Omental fat pad (tissue), 4 donors: ENCODE measurements at places on chromosomes 6 and 20.

DNA sequence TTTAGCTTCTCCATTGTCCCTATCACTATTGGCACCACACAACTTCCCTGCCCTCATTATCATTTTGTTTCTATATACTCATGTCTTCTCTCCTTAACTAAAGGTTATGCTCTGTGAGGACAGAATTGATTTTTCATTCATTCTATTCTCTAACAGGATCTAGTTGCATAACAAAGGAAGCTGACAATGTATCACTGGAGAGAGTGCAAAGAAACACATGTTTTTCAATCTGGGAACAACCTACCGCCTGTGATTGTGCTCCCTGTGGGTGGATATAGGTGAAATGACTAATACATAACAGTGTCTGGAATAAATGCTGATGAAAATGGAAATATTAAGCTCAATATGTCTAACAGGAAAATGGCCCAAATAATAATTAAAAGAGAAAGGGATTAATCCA lies 56.6 kb downstream of the COL12A1 start:
- no peak for DNase-seq

DNA sequence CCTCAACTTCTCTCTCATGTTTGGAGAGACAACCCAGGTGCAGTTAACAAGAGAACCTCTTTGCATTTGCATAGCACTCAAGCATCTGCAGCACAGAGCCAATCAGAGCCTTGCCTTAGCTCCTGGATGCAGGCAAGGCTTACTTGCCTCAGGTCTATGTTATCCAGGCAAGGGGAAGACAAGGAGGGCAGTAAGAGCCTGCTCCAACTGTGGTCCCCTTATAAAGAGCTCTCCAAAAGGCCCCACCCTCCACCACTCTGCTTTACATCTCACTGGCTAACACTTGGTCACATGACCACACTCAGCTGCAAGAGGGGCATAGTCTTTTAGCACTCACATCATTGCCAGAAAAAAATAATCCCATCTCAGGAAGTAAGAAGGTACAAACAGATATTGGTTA lies 540.0 kb downstream of the PTPRT start:
- no peak for DNase-seq

DNA sequence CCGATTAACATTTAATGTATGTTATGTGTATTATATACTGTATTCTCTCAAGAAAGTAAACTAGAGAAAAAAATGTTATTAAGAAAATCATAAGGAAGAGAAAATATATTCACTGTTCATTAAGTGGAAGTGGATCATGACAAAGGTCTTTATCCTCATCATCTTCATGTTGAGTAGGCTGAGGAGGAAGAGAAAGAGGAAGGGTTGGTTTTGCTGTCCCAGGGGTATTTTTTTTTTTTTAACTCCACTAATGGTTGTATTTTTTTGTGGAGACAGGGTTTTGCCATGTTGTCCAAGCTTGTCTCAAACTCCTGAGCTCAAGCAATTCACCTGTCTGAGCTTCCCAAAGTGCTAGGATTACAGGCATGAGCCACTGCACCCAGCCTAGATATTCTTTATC lies 11.0 kb downstream of the ECT2L start:
- DNase-seq, result no peak

DNA sequence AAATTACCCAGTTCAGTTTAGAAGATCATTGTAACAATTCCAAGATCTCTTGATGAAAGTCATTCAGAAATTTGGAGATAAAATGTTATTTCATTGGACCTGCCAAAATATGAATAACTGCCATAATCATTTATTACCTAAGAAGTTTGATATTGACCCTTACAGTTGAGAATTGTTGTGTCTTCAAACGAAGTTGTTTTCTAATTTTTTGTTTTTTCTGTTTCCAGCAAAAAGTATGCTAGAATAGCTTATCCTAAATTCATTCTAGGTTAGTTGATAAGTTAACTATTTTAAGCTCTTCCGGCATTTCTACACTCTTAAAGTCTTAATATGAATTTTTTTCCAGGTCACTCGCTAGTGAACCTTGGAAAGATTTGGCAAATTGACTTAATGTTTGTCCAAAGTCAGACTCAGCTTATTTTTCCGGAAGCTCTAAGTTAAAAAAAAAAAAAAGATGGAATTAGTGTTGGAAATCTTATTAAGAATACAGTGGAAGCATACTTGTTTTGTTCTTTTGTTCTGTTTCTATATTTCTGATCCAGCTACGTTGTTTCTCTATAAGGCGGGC lies 28.9 kb downstream of the CYP24A1 start:
- DNase-seq, result no peak

GRCh38 chr20:33463332-33464101 lies 20.0 kb upstream of the SNTA1 start:
- DNase-seq, result no peak

DNA sequence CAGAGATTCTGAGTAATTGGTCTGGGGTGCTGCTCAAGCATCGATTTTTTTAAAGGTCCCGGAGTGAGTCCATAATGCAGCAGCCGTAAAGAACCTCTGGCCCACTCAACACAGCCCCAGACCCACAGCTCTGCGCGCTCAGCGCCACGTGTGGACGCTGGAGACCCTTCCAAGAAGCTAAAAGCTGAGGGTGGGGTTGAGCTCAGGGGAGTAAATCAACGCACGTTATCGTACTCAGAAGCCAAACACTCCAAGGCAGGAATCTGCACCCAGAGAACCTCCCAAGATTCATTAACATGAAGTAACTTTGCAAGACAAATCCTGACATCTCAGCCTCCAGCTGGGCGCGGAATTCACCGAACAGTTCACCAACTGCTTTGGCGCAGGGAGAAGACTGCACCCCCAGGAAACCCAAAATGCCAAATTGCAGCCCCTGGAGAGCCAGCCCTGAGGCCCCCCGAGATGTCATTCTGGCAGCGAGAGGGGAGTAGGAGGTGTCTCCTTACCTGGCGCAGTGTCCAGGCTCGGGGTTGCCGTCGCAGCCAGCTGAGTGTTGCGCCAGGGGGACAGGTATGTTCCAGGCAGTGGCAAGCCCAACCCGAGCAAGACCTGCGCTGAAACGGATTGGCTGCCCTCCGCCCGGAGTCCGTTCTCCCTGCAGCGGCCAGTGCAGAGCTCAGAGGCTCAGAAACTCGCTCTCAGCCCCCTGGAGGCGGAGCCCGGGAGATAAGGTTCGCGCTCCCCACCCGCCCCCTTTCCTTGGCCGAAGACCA lies at the start of gene COL21A1:
Gene COL21A1, minus strand, starts transcription at position 700 of the 773 bp plus-strand sequence. CDS start 64,962 bp downstream, outside the sequence.
- DNase-seq, result no peak

GRCh38 chr6:134520181-134521115 lies 202.5 kb upstream of the SGK1 start:
- DNase-seq, result no peak

DNA sequence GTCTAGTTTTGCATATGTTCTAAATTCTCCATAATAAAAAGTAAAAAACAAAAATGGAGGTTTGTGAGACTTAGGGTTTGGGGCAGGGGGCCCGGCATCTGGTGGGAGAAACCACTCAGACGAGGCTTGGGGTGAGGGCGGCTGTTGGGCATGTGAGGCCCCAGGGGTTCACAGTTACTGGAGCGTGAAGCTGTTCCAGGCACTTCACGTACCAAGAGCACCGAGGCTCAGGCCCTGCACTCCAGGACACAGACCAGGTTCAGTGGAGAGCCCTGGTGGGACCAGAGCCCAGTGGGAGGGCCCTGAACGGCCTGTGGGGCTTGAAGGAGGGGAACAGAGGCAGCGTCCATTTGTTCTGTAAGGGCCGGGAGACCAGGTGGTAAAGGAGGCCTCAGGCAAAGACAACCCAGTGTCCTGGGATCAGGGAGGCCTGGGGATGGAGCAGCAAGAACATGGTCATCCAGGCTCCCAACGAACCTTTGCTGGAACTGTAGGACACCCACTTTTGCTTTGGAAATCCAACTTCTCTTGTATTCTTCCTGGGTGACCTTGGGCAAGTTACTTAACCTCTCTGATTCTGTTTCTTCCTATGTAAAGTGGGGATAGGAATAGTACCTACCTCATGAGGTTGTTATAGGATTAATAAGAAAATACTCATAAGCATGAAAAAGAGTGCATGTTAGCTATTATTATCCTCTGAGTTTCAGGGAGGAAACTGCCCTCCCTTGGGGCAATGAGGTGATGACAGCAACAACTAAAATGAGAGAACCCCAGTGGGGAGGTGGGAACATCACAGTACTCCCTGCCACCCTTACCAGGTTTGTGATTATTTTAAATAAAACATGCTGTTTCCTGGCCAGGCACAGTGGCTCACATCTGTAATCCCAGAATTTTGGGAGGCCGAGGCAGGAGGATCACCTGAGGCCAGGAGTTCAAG lies 1.1 kb upstream of the FGD2 start:
- no peak for DNase-seq

GRCh38 chr6:21506126-21506525 lies 87.4 kb upstream of the SOX4 start:
- DNase-seq, result no peak

- DNase-seq, result no peak
Observed at GRCh38 chr20:3172126-3172932, 1.0 kb downstream of the LZTS3 start.

- no peak for DNase-seq
Observed at GRCh38 chr6:14876778-14877613, 368.9 kb upstream of the JARID2 start.
